ENCODE measurements at places on chromosomes 4 and X.

GRCh38 chrX:137062915-137063617 lies 29.3 kb upstream of the GPR101 start:
- no peak for DNase-seq

- no peak for DNase-seq
Measured at GRCh38 chr4:48985976-48986653, at the start of gene CWH43. Gene CWH43, plus strand, starts transcription at chr4:48986275. Its CDS starts 155 bp downstream, at chr4:48986430.

- no peak for DNase-seq
Measured at GRCh38 chr4:144818136-144818535, 172.2 kb downstream of the HHIP start.

GRCh38 chrX:44012484-44013096 lies 39.4 kb upstream of the NDP start:
- no peak for DNase-seq

GRCh38 chr4:147157860-147158701 lies 212.4 kb upstream of the TTC29 start:
- DNase-seq = no peak

- DNase-seq = no peak
Measured at GRCh38 chr4:166257276-166257675, 384.2 kb downstream of the TLL1 start.

- no peak for DNase-seq
Measured at GRCh38 chr4:69714086-69714485, 46.3 kb downstream of the SULT1B1 start.

DNA sequence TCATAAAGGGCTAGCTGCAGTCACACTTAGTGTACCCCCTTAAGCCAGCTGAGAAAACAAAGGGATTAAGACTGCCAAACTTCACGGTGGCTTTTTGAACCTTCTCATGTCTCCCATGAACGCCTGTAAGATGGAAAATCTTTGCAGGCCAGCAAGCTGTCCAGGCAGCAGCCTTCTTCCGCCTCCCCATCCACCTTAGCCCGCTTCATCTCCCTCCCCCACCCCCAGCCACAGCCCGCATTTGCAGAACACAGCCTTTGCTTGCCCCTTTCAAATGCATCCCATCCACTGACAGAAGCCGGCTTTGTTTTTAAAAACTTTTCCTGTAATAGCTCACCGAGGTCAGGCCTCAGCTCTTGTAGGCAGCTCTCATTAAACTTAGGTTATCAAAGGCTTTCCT lies 113.8 kb upstream of the FAM9B start:
- DNase-seq = no peak

DNA sequence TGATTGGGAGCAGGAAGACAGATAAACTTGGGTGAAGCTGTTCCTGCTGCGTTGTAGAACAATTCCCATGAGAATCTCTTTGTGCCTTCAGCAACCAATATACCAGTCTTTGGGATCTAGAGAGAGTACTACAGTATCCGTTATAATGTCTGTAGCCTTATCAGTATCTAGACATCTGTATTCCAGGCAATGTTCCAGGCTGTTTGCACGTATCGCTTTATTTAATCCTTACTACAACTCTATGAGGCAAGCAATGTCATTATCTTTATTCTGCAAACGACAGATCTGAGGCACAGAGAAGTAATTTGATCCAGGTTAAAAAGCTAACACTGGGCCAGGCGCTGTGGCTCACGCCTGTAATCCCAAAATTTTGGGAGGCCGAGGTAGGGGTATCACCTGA lies 251.6 kb downstream of the ARHGAP24 start:
- no peak for DNase-seq

- no peak for DNase-seq
Measured at GRCh38 chr4:112296949-112297880, at the start of gene ALPK1. Gene ALPK1, plus strand, starts transcription at chr4:112297369.

GRCh38 chrX:39194673-39195072 lies 393.4 kb downstream of the MID1IP1 start:
- DNase-seq = no peak

DNA sequence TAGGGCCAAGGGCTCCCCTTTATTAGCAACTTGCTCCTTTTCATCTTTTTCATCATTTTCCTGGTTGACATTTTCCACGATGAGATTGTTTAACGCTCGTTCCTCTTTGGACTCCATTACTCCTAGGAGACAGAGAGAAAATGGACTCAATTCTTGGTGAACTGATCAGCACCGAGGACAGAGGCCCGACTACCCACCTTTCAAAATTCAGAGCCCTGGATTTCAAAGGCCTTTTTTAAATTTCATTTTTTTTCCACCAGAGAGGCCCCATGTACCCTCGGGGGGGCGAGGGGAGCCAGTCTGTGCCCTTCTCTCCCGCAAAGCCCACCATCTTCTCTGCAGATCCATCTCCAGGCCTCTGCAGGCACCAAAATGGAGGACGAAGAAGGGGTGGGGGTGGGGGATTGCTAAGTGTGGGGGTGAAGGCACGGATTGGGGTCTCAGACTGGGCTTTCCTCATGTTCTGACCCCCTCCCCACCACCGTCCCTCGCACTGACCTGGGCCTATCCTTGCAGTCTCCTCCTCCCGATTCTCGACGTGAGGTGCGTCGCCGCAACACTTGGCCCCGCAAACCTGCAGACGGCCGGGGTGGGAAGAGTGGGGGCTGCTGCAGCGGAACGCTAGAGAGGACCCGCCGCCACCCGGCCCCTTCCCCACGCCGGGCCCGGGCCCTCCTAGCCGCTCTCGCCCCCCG lies 783 bp downstream of the BEX2 start:
- DNase-seq = no peak

- DNase-seq = no peak
Measured at GRCh38 chrX:77347572-77347971, 99.6 kb upstream of the FGF16 start.

DNA sequence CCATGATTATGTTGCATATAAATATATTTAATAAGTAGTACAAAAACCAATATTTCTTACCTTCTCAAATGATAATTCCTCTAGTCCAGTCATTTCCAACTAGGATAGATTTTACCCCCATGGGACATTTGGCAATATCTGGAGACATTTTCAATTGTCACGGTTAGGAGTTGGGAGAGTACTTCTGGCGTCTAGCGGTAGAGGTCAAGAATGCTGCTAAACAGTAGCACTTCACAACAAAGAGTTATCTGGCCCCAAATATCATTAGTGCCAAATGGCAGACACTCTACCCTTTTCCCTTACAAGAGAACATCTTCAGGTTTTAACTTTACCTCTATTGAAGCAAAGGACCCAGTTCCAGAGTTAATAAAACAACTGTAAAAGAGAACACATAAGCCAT lies 168.1 kb downstream of the FAT4 start:
- DNase-seq = no peak

- no peak for DNase-seq
Measured at GRCh38 chr4:166493924-166494345, 620.9 kb downstream of the TLL1 start.

DNA sequence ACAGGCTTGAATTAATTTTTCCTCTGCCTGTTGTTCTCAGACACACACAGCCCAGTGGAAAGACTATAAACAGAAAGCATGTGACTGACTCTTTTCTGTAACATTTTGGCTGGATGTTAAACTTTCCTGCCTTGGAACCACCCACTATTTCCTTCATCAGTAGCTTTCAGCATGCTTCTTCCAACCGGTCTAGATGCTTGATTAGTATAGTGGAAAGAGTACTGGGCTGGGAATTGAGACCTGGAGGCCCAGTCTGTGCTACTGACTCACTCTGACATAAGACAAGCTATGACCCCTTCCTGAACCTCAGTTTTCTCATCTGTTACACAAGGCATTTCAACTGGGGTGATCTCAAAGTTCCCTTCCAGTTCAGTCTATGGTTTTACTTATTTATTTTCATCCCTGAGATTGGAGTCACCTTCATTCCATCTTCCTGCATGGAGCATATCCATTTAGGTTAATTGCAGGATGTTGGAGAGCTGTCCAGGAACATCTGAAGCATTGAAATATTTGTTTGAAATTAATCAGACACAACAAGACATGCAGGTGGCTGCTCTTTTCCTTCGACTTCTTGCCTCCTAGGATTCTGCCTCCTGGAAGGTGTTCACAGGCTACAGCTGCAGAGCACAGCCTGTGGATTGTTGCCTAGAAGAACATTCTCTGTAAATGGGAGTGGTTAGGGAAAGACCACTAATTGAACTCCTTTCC lies 173.4 kb downstream of the RTL9 start:
- DNase-seq = no peak

DNA sequence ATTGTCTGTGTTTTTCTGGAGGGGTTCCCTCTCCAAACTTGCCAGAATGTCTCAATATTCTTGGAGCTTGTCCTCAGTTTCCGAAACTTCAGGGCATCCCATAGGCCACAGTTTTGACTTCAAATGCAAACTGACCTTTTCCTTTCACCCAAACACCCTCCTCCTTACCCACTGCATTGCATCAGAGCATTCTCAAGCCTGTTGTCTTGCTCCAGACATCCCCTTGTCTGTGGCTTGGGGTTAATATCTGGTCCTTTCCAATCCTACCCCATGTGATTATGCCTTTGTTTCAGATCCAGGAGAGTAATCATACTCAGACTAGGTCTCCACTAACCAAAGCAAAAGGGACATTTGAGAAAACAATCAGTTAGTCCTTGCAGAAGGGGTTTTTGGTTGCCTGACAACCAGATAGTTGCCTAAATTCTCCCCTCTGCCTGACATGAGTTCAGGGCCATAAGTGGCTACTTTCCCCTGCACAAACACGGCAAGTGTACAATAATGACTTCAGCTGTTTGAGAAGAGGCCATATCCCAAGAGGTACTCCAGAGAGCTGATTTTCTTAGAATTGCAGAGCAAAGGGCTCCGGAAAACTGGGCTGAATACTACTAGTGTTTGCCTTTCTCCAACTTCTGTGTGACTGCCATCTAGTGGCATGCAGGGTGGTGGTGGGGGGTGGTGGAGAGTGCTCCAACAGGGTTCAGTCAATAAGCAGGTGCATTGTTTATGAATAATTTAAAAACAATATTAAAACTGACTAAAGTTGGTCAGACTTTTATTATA lies 130.2 kb downstream of the CHRDL1 start:
- DNase-seq = no peak

GRCh38 chr4:102196221-102196620 lies 149.1 kb downstream of the SLC39A8 start:
- no peak for DNase-seq

GRCh38 chr4:10003666-10004065 lies 17.6 kb downstream of the SLC2A9 start:
- no peak for DNase-seq

DNA sequence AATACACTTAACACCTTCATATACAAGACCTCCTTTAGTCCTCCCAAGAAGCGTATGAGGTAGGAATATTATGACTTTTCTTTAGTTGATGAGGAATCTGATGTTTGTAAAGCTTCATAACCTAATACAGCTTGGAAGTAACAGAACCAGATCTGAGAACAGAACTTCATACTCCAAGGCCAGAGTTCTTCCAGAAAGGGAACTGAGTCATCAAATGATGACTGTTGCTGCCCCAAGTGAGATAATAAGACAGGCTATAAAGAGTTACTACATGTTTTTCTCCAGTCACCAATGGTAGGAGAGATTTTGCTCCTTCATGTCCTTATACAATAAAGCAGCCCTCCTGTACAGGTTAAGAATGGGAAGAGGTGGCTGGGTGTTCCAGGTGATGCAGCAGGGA lies 74.3 kb upstream of the ANXA3 start:
- no peak for DNase-seq

DNA sequence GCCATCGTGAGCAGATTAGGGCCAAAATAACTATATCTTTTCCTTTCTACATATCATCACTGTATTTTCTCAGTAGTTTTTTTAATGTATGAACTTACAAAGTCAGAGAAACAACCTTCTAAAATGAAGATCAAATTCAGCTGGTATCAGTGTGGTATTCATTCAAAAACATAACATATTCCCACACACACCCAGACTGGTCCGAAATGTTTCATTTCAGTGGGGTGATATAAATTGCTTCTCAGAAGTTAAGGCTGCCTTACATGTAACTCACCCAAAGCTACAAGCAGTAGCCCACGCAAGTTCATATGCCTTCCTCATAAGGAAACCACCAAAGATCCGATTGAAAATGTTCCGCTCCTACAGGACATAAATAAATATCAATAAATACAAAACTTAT lies 37.8 kb downstream of the ACOT9 start:
- DNase-seq = no peak

GRCh38 chrX:71492231-71493065 lies 40.5 kb upstream of the OGT start:
- DNase-seq = peak; percentile 22

- no peak for DNase-seq
Measured at GRCh38 chr4:7190691-7191545, 1.4 kb upstream of the SORCS2 start.

DNA sequence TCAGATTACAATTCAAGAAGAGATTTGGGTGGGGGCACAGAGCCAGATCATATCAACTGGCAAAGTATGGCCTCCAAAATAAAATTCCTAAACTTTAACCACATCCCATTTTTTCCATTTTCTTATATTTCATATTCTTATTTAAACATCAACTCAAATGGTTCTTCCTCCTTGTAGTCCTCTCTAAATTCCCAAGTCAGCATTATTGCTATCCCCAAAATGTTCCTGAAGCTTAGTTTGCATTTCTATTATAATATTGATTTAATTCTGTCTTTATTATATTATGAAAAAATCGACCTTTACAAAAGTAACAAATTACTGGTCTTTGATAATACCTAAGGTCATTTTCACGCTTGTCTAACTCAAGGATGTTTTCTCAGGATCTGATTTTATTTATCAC lies 67.5 kb downstream of the NPY1R start:
- DNase-seq = no peak

- no peak for DNase-seq
Measured at GRCh38 chr4:120088507-120088906, 21.9 kb upstream of the MAD2L1 start.

DNA sequence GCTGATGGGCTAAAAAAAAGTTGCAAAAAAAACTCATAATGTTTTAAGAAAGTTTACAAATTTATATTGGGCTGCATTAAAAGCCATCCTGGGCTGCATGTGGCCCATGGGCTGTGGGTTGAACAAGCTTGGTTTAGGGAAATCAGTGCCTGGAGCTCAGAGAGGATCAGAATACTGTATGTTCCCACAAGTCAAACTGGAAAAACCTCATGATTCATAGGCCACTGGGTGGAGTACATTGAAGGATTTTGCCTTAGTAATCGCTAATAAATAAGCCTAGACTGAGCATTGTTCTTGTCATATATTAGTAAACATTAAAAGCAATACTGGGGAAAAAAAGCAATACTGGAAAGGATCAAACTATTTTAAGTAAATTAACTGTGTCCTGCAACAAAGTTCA lies 246.3 kb upstream of the TAPT1 start:
- DNase-seq = no peak

GRCh38 chr4:26105815-26106699 lies 192.0 kb downstream of the SMIM20 start:
- no peak for DNase-seq

- DNase-seq = no peak
Measured at GRCh38 chr4:1168191-1169101, 3.9 kb downstream of the SPON2 start.

GRCh38 chr4:59243038-59243437 lies 1957.1 kb upstream of the ADGRL3 start:
- no peak for DNase-seq

GRCh38 chr4:186757696-186758355 lies 34.2 kb upstream of the FAT1 start:
- DNase-seq = no peak

GRCh38 chr4:76783836-76784235 lies 114.1 kb downstream of the SOWAHB start:
- no peak for DNase-seq

- no peak for DNase-seq
Measured at GRCh38 chr4:120443116-120443515, 376.5 kb upstream of the MAD2L1 start.

- no peak for DNase-seq
Measured at GRCh38 chr4:72016011-72016410, 15.8 kb upstream of the NPFFR2 start.

- no peak for DNase-seq
Measured at GRCh38 chr4:84224522-84224921, 274.6 kb downstream of the NKX6-1 start.

GRCh38 chrX:106728337-106728736 lies 1.8 kb downstream of the RNF128 start:
- DNase-seq = no peak

All from activated CD4-positive, alpha-beta T cell treated with anti-CD3 and anti-CD28 coated beads for 24 hours (primary cell).